ENCODE measurements at places on chromosomes 3 and 15.

DNA sequence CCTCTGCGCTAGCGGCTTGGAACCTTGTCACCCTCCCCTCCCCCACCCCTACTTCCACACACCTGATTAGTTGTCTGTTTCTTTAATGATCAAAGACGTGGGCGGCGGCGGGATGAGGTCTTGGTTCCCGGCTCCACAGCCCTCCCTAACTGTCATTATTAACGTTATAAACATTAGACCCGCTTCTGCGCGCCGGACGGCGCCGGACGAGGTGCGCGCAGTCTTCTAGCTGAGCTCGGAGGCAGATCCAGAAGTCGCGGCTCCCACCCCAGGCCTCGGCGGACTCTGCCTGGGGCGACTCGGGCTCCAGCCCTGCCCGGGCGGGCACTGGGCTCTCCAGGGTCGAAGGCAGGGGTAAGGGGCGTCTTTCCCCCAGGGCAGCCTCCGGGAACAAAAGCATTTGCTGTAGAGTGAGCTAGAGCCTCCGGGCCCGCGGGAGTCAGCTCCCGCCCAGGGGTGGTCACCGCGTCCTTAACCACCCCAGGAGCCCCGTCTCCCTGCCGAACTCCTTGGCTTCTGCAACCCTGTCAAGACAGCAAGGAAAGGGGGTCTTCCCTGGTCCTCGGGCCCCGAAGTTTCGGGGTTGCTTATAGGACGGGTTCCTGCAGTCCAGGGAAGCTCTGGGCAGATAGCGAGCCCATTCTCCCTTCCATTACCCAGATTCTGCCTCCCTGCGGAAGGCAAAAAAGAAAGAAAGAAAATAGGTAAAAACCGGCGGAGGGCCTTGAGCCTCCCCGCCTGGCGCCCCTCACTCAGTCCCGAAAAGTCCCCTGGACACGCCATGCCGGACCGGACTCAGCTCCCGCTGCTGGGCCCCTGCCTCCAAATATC lies 2.2 kb upstream of the ISLR2 start:
- no peak for DNase-seq

DNA sequence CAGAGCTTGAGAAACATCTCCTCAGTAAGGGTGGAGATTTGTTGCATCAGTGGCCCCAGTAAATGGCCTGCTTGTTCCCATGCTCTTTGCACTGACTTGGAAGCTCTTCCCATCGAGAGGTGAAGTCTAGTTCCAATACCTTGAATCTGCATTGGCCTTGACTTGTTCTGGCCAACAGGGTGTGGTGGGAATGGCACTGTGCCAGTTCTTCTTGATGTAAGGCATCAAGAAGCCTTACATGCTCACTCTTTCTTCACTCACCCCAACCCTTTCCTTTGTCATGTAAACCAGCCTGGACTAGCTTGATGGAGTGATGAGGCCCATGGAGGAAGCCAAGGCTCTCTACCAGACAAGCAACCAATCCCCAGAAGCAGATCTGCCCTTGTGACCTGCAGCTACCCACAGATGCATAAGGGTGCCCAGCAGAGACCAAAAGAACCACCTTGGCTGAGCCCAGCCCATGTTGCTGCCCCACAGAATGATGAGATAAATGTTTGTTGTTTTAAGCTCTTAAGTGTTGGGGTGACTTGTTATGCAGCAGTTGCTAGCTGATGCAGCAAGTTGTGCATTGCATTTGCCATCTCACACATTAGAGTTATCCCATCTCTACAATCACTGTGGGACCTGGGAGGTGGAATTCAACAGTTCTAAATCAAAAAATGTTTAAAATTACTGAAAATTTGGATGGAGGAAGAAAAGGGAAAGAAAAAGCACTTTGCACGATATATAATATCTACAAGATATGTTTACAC lies 11.1 kb upstream of the MGLL start:
- no peak for DNase-seq

DNA sequence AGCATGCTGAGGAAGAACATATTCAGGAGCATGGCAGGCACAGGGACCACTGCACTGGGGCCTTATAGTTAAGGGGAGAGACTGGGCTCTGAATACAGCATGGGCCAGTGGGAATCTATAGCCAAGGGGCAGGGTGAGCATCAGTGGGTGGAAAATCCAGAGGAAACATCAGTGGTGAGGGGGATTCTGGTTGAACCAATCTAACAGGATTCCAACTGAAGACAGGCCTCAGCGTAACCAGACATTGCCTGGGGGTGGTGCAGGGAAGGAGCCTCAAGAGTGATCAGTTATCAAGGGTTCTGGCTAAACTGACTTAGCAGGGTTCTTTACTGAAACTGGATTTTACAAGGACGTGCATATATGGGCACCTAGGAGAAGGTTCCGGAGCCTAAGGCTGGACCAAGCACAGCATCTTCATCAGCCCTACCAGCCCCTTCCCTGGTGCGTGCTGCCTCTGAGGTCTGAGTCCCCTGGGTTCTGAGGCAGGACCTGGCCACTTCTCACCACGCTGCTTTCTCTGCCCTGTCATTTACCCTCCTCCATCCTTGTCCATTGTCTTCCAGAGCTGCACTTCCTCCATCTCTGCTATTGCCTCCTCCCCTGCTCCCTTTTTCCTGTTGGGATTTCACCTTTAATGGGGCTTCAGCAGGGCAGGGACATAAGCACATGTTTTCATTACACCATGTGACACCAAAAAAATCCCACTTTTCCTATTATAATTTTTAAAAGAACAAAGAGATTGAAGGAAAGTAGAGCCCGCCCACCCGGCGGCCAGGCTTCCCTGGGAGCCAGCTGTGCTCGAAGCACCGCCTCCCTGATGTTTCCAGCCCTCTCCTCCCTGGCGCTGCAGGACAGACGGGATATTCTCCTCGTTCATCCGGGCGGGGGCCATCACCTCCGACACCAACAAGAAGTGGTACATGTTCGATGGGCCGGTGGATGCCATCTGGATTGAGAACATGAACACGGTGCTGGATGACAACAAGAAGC lies 52.1 kb downstream of the DNAH1 start:
- DNase-seq: no peak

- DNase-seq: peak; percentile 24
These were observed 306.4 kb downstream of the MAGI1 start for GRCh38 chr3:65732051-65732935.

GRCh38 chr3:187040516-187041361 lies 98.6 kb downstream of the RPL39L start:
- no peak for DNase-seq

- DNase-seq: no peak
These were observed 22.6 kb downstream of the VGLL3 start for GRCh38 chr3:86968244-86968932.

DNA sequence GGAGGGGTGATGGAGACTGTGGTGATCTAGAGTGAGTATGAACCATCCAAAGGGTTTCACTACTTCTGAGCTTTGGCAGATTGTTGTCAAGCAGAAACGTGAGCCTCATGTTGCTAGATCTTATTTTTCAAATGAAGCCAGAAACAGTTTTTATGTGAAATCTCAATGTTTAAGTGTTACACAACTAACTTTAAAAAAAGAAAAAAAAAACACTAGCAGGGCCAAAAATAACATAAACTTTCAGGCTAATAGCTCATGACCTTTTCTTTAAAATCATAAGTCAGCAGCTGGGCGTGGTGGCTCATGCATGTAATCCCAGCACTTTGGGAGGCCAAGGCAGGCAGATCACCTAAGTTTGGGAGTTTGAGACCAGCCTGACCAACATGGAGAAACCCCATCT lies 2.1 kb upstream of the HTR3D start:
- DNase-seq: no peak

GRCh38 chr3:189142527-189142926 lies 29.2 kb upstream of the TPRG1 start:
- no peak for DNase-seq

GRCh38 chr15:44798826-44799225 lies 62.5 kb downstream of the TRIM69 start:
- no peak for DNase-seq

GRCh38 chr3:100436951-100437350 lies 35.6 kb downstream of the LNP1 start:
- no peak for DNase-seq

GRCh38 chr3:96712792-96713191 lies 101.6 kb upstream of the EPHA6 start:
- DNase-seq: no peak
